Pulmonary artery endothelial cell (primary cell): ENCODE measurements at places on chromosomes 12 and 14.

DNA sequence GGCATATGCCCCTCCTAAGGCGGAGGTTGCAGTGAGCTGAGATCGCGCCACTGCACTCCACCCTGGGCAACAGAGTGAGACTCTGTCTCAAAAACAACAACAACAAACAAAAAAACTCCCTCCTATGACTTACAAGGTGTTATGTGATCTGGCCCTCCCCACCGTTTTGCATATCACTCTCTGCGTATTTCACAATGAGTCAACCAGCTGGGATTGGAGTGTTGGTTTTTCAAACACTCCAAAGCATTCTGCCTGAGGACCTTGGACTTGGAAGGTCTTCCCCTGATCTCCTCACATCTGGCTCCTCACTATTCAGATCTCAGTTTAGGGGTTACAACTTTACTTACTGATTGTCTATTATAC is 14.0 kb downstream of the MANSC1 start:
- no peak for DNase-seq

- DNase-seq = no peak
Measured at GRCh38 chr12:4870423-4870822, 39.3 kb upstream of the KCNA1 start.

GRCh38 chr12:16785953-16786352 is 180.0 kb upstream of the LMO3 start:
- DNase-seq = no peak

GRCh38 chr12:25959071-25959961 is 834 bp downstream of the RASSF8 start:
- no peak for DNase-seq

DNA sequence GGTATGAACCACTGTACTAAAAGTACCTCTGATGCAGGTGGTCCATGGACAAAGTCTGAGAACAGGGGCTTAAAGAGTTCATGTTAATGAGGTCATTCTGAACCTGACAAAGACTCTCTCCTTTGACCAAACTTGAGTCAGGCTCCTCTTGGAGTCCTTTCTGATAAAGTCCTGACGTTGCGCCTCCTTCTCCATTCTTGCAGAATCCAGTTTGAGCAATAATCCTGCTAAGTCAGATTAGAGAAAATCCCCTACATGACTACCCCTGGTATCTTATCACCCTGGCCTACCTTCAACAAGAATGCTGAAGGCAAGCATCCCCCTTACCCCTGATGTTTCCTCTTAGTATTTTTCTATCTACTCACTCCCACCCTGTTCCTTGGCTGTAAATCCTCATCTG is 46.0 kb upstream of the ISM2 start:
- DNase-seq = no peak

- DNase-seq = no peak
Measured at GRCh38 chr14:53545217-53545616, 392.1 kb upstream of the DDHD1 start.

DNA sequence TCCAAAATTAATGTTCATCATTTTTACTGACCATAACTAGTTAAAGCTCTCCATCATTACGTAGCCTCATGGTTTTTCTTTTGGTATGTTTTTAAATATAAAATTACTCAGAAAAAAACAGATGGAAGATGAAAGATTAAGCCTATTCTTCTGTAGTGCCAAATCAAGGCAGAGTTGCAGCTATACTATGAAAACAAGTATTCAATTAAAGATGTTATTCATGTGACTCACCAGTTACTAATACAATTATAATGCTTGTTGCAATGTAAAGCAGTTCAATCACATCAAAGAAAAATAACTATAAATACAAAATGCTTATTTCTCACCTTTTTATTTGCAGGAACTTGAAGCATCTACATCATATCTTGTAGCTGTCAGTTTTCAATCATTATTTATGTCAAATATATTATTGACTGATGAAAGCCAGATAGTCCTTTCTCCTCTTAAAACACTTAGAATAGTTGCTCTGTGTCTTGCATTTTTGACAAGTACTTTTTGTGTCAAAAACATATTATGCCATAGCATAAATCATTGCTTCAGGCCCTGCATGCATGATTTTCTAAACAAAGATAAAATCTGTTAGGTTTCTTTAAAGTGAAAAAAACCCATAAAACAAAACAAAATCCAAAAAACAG is 36.0 kb upstream of the TRHDE start:
- DNase-seq = no peak

- no peak for DNase-seq
Measured at GRCh38 chr14:20302042-20302755, 3.6 kb downstream of the TTC5 start.

GRCh38 chr14:65750906-65751305 is 338.4 kb downstream of the FUT8 start:
- DNase-seq = no peak

GRCh38 chr12:57620936-57621496 is 9.8 kb downstream of the ARHGEF25 start:
- DNase-seq = no peak
